Renal cortex interstitium (tissue), 15 donors: ENCODE measurements at places on chromosomes 3 and 15. TPM values are rescaled to one million over a fixed set of nuclear protein-coding genes. Genes with fewer than 3 reads are reported as not detected.

CHRM5 gene
- 0.10 TPM for polyA plus RNA-seq

PRKAR2A gene
- 40.0 TPM for polyA plus RNA-seq

- DNase-seq: no peak
Observed at GRCh38 chr3:120369037-120369467, 19.9 kb upstream of the LRRC58 start.

STRIT1 gene
- polyA plus RNA-seq: 0.81 TPM

BFSP2 gene
- polyA plus RNA-seq: not detected

CCDC54 gene
- 0.17 TPM for polyA plus RNA-seq

- no peak for DNase-seq
Observed at GRCh38 chr15:31930967-31931366, 99.3 kb upstream of the CHRNA7 start.

TRIM42 gene
- polyA plus RNA-seq: not detected

GRCh38 chr15:63528138-63528659, 23.8 kb downstream of the USP3 start:
- no peak for DNase-seq

GRCh38 chr3:74693696-74694393, 79.4 kb upstream of the CNTN3 start:
- no peak for DNase-seq

DNA sequence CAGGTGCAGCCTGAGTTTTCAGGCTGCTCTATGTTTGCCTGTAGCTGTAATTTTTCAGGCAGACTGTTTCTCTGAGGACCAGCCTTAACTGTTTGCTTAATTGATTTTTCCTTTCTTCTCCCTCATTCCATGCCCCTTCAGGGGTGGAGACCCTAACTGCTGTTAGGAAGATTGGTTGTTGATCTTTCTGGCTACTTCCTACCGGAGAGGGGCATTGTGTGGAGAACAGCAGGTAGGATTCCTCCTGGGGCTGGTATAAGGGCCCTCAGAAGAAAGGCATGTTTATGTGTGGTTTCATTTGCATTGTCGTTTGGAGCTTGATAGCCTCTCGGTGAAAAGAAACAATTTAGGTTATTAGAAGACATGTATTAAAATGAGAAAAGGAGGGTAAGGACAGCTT, 56.9 kb upstream of the GOLGA6L2 start:
- DNase-seq: no peak
